Cardiac fibroblast (primary cell): ENCODE measurements at places on chromosomes 3 and 15.

- peak; percentile 99 for DNase-seq
These were observed 13.3 kb downstream of the ABHD2 start for GRCh38 chr15:89101302-89102193.

GRCh38 chr15:99168601-99169580, 64.0 kb downstream of the SYNM start:
- no peak for DNase-seq

DNA sequence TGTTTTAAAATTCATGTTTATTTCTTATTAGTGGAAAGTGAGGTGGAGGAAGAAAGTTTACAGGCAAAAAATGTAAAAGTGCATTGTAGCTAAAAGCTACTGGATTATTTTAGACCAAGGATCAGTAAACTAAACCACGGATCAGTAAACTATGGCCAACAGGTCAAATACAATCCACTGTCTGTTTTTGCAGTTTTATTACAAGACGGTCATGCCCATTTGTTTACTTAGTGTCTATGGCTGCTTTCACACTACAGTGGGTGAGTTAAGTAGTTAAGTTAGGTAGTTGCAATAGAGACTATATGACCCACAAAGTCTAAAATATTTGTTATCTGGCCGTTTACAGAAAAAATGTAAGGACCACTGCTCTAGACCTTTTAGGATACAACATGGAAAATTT, 82.0 kb downstream of the NR2E3 start:
- DNase-seq: no peak

- peak; percentile 93 for DNase-seq
These were observed at the start of gene VGLL3 for GRCh38 chr3:86990734-86991481. Gene VGLL3 (minus strand): TSS chr3:86991149. CDS start chr3:86990743, 406 bp downstream.

DNA sequence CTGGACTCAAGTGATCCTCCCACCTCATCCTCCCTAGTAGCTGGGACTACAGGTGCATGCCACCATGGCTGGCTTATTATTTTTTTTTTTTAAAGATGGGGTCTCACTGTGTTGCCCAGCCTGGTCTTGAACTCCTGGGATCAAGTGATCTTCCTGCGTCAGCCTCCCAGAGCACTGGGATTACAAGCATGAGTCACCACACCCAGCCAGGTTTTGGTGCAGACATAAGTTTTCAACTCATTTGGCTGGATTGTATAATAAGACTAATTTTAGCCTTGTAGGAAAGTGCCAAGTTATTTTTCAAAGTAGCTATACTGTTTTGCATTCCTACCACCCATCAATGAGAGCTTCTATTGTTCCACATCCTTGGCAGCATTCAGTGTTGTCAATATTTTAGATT, 32.1 kb downstream of the BUB1B start:
- peak; percentile 43 for DNase-seq

GRCh38 chr3:71241981-71242560, 341.5 kb downstream of the FOXP1 start:
- DNase-seq: no peak

GRCh38 chr3:8423307-8423706, 78.3 kb upstream of the LMCD1 start:
- DNase-seq: no peak

- DNase-seq: peak; percentile 12
These were observed 101.8 kb downstream of the PCCB start for GRCh38 chr3:136351905-136352304.

- no peak for DNase-seq
These were observed 168.5 kb downstream of the NFKBIZ start for GRCh38 chr3:102017784-102018183.

GRCh38 chr15:76963596-76963995, 31.3 kb upstream of the PSTPIP1 start:
- DNase-seq: no peak

- DNase-seq: peak; percentile 65
These were observed 14.1 kb downstream of the LYSMD4 start for GRCh38 chr15:99719096-99719541.

- DNase-seq: peak; percentile 91
These were observed 31.0 kb downstream of the IDH2 start for GRCh38 chr15:90071220-90071807.

DNA sequence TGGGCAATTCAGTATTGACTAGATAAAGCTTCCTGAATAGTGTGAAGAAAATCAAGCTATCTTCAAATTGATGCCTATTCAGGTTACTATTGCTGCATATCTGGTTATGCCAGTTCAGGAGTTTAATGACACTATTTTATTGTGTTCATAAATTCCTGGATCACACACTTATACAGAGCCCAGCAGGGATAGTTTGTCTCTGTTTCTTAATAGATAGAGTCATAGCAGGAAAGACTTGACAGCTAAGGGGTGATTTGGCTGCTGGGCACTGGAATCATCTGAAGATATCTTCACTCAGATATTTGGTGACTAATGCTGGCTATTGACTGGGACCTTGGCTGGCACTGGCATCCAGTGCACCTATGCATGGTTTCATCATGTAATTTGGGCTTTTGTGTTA, 187.8 kb downstream of the PYDC2 start:
- no peak for DNase-seq

DNA sequence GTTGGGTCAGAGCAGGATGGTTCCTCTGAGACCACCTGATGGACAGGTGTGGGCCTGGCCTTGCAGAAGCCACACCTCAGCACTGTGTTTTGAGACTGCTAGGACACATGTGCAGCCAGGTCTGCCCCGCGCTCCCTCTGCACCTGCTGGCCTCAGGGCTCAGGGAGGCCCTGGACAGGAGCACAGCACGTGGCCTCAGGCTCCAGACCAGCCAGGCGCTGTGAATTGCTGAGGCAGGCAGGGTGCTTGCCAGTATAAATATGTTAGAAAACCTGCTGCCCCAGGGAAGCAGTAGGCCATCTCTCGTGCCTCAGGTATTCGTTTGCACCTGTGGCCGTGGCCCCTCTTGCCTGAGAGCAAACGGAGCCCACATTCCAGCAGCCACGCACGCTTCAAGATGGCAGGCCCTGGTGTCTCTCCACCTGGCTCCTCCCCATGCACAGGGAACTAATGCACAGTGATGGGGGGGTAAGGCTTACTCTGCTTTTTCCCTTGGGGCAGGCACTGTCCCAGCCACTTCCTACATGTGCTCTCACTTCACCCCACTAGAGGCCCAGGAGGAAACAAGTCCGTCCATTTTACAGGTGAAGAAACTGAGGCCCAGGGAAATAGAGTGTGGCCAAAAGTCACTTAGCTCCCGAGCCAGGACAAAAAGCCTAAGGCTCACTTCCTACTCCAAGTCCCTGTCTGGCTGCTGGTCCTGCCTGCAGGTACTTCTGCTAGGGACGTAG, 20.4 kb downstream of the SEC61A1 start:
- no peak for DNase-seq

- DNase-seq: no peak
These were observed 1.1 kb downstream of the RAB6B start for GRCh38 chr3:133894353-133895207.

- DNase-seq: no peak
These were observed 235.0 kb downstream of the ADAMTS17 start for GRCh38 chr15:100106732-100107131.

DNA sequence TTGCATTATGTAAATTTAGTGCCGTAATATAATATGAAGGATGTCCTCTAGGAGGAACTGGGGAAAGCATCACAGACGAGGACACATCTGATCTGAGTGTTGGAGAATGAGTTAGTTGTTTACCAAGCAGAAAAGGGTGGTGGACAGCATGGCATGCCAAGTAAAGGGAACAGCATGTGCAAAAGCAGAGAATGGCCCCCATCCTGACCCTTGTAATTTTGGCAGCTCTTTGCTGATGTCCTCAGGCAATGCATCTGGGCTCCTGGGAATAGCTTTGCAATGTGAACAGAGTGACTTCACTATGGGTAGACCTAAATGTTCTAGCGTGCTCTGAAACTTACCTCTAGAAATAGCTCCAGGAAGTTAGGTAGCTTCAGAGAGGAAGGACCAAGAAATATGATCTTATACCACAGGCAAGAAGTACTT, 263.3 kb downstream of the LPP start:
- DNase-seq: peak; percentile 67

DNA sequence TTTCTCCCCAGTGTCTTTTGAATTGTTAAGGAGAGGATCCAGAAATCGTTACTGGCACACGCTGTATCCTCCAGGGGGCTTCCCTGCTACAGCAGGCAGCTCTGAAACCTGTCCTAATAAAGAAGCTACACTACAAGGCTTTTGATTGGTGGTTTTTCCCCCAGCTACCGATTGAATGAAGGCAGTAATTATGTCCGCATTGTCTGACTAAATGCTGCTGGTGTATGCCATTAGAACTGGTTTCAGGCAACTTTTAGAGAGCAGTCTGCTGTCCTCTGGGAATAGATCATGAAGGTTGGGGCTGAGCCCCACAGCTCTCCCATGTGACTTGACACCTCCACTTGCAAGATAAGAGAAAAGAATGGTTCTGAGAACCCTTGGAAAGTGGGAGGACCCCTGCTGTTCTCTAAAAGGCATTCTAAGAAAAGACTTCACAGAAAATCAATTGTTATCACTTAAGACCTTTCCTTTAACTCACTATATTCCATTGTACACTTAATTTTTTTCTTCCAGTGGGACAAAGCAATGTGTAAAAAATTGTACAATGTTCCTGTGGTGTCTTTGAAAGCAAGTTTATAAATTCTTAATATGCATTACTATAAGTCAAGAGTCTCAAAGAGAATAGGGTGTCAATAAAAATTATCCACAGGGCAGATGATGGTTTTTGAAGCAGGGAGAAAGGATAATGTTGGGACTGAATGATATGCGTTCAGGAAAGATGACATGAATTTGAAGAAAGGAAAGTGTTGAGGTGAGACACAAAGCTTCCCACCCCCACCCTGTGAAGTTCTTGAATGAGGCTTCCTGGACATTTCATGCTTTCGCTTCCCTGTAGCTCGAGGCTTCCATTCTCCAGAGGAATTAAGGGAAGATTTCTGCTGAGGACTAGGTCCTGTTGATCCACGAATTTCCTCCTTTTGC, 53.0 kb upstream of the DAZL start:
- DNase-seq: peak; percentile 22

- no peak for DNase-seq
These were observed 218.8 kb downstream of the ATP8B4 start for GRCh38 chr15:49900006-49900902.

DNA sequence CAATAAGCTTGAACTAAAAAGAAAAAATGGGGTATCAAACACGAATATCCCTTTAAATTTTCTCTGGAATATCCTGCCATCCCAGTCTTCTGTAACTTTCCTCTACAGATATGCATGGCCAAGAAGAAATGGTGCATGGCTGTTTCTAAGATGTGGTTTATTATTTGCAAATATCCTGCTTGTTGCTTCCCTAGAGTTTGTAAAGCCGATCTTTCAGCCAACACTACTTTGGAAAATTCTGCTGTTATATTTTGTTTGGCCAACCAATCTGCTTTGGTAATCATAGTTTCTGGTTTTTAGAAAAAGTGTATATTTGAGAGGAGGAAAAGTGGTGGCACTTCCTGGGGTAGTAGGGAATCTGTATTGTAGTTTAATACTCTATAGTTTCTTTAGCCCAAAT, 13.9 kb downstream of the PHLDB2 start:
- DNase-seq: no peak

DNA sequence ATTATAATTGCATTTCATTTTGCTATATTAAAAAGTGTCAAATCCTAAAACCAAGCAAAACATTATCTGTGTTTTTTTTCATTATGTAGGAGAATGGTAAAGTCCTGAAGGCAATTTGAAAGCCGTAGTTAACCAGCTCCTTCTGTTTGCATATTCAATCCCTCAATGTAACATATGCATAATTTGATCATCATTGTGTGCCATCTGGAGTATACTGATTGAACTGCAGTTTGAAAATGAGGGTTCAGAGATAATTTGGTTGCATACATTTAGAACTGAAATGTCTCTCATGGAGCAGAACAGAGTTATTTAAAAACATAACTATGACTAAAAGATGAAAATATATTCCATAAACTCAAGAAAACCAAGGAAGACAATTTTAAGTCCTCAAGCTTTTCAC, 518.6 kb downstream of the GBE1 start:
- DNase-seq: peak; percentile 30

- DNase-seq: no peak
These were observed 511.2 kb downstream of the MECOM start for GRCh38 chr3:169152319-169152718.

DNA sequence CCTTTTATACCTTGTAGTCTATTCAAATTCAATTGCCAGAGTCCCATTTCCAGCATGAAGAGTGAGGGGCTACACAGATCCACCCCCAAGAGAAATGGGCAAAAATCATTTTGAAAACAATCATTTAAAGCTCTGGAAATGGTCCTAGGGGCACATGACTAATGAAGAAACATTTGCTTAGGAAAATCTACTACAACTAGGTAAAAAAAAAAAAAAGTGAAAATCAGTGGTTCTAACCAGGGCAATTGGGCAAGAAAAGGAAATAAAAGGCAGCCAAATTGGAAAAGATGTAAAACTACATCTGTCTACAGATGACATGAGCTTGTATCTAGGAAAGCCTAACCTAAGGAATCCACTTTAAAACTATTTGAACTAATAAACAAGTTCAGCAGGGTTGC, 9.4 kb downstream of the IMPG2 start:
- DNase-seq: no peak

DNA sequence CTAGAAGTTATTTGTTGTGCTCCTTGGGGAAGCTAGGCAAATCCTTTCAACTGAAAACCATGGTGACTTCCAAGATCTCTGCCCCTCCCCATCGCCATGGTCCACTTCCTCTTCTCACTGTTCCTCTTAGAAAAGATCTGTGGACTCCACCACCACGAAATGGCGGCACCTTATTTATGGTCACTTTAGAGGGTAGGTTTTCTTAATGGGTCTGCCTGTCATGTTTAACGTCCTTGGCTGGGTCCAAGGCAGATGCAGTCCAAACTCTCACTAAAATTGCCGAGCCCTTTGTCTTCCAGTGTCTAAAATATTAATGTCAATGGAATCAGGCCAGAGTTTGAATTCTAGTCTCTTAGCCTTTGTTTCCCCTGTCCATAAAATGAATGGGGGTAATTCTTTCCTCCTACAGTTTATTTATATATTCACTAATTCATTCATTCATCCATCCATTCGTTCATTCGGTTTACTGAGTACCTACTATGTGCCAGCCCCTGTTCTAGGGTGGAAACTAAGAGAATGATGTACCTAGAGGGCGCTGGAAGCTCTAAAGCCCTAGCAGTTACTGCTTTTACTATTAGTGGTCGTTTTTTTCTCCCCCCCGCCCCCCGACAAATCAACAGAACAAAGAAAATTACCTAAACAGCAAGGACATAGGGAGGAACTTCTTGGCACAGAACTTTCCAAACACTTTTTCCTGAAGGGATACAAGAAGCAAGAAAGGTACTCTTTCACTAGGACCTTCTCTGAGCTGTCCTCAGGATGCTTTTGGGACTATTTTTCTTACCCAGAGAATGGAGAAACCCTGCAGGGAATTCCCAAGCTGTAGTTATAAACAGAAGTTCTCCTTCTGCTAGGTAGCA, 657 bp downstream of the PATL2 start:
- peak; percentile 55 for DNase-seq
